ENCODE measurements at places on chromosomes 4 and X. TPM values are rescaled to one million over a fixed set of nuclear protein-coding genes. Genes with fewer than 3 reads are reported as not detected.

The JAKMIP1 gene
- 5.1 TPM for total RNA-seq

The GK2 gene
- not detected for total RNA-seq

The MAGEB18 gene
- not detected for total RNA-seq

The NPFFR2 gene
- 2.1 TPM for total RNA-seq

The ASMTL gene
- total RNA-seq = 73.2 TPM

The BEND4 gene
- total RNA-seq = 9.6 TPM

Measured in neural progenitor cell (in vitro differentiated cells).